ENCODE measurements at places on chromosomes 13 and 19. TPM values are rescaled to one million over a fixed set of nuclear protein-coding genes. Genes with fewer than 3 reads are reported as not detected.

Gene ELOF1
- 34.7 TPM for total RNA-seq

Gene LGALS14
- not detected for total RNA-seq

Gene POLR1G
- total RNA-seq: 8.1 TPM

Gene KRTDAP
- not detected for total RNA-seq

Gene ATP4B
- total RNA-seq: not detected

Gene NCR1
- total RNA-seq: not detected

Gene REEP6
- total RNA-seq: 1.8 TPM

Gene URAD
- total RNA-seq: not detected

Gene ZNF836
- total RNA-seq: 11.0 TPM

Gene DOHH
- 16.2 TPM for total RNA-seq

Gene C19orf81
- not detected for total RNA-seq

Gene CACNG7
- total RNA-seq: 11.3 TPM

Gene C13orf46
- not detected for total RNA-seq

Gene PEAK3
- not detected for total RNA-seq

Gene PTH2
- total RNA-seq: not detected

Gene KLK11
- not detected for total RNA-seq

Gene LINGO3
- 0.49 TPM for total RNA-seq

Gene KCNN4
- total RNA-seq: not detected

Gene PLEKHF1
- 22.6 TPM for total RNA-seq

Gene LCP1
- 11.7 TPM for total RNA-seq

Gene PDE4C
- total RNA-seq: 5.2 TPM

Gene MBD3L2
- total RNA-seq: not detected

Gene ADAMTSL5
- 11.8 TPM for total RNA-seq

Gene OR7A5
- total RNA-seq: not detected

Measured in cardiac atrium fibroblast (primary cell).